ENCODE measurements at places on chromosomes 4 and X.

DNA sequence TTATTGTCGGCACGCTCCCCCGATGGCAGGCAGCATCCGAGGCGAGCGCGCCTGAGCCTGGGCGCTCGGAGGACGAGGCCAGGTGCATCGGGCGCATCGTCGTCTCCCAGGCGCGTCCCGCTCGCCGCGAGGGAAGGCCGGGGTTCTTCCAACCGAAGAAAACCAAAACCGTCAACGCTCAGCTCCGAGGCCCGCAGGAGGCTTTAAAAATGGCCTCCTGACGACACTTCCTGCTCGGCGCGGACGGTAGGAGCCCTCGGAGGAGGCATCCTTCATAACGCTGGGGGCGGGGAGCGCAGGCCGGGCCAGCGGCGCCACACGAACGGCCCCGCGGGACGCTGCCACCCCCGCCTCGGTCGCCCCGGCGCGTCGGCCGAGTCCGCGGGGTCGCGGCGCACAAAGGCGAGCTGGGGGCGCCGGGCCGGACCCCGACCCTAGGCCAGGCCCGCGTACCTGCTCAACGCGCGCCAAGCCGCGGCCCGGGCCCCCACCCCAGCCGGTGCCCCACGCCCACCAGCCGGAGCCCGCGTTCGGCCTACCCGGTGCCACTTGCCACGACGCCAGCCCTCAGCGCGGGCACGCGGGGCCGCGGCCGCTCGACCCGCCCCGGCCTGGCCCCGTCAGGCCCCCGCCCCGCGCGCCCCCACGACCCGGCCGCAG, 501 bp downstream of the ZNF518B start:
- peak; percentile 29 for DNase-seq

DNA sequence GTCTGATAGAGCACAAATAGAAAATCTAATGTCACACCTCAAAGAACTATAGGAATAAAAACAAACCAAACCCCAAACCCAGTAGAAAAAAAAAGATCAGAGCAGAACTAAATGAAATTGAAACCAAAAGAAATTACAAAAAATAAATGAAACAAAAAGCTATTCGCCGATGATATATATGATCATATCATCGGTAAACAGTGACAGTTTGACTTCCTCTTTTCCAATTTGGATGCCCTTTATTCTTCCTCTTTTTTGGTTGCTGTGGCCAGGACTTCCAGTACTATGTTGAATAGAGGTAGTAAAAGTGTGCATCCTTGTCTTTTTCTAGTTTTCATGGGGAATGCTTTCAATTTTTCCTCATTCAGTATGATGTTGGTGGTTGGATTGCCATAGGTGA, 215.3 kb upstream of the AR start:
- peak; percentile 1 for DNase-seq

GRCh38 chr4:174099712-174100111, 183.8 kb downstream of the FBXO8 start:
- DNase-seq, result no peak

- DNase-seq, result no peak
Measured at GRCh38 chr4:40613456-40613855, 16.2 kb downstream of the RBM47 start.

DNA sequence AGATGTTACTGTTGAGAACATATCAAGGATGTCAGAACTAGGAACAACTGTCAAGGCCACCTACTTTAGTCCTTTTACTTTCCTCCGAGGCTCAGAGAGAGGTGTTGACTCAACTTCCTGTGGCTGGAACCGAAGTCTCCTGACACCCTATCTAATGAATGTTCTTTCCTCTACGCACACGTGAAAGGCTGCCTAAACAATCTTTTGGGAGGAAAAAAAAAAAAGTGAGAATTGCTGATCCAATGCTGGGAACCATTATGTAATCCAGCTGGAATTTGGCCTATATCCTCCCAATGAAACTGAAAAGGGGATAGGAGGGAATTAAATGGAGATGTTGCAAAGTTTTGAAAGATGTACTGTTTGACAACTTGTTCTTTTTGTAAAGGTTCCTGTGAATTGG, 8.3 kb upstream of the MAP7D3 start:
- no peak for DNase-seq

DNA sequence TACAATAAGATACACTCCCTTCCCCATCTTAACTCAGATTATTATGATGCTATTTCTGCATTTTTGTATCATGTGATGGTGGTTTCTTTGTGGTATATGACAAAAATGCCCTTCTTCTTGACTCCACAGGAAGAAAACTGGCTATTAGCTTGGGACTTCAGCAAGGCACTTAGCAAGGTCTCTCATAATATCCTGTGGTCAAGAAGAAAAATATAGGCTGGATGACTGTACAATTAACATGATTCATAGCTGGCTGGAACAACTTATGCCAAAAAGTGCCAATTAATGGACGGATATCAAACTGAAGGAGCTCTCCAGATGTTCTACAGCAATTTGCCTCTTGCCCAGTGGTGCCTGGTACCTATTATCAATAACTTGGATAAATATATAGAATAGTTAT, 2.3 kb upstream of the MID1IP1 start:
- peak; percentile 10 for DNase-seq

- DNase-seq, result no peak
Measured at GRCh38 chr4:91470671-91471070, 833.1 kb upstream of the GRID2 start.

- DNase-seq, result no peak
Measured at GRCh38 chr4:134668237-134668636, 466.6 kb upstream of the PABPC4L start.

DNA sequence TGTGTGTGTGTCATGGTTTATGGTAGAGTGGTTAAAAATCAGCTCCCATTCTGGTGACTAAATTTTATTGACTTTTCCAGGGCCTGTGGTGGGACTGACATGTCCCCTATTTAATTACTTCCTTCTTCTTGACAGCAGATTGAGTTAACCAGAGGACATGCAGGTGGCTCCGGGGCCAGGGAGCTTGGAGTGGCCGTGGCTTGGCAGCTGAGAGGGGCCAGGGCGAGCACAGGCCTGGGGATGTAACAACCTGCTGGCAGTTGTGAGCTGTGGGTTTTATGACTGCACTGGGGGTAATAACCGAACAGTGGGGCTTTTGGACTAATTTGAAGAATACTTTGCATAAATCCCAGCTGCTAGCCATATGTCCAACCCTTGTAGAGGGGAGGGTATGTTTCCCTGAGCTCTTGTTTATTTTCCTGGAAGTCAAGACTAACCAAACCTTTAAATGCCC, 186.0 kb downstream of the MID1IP1 start:
- DNase-seq, result no peak

DNA sequence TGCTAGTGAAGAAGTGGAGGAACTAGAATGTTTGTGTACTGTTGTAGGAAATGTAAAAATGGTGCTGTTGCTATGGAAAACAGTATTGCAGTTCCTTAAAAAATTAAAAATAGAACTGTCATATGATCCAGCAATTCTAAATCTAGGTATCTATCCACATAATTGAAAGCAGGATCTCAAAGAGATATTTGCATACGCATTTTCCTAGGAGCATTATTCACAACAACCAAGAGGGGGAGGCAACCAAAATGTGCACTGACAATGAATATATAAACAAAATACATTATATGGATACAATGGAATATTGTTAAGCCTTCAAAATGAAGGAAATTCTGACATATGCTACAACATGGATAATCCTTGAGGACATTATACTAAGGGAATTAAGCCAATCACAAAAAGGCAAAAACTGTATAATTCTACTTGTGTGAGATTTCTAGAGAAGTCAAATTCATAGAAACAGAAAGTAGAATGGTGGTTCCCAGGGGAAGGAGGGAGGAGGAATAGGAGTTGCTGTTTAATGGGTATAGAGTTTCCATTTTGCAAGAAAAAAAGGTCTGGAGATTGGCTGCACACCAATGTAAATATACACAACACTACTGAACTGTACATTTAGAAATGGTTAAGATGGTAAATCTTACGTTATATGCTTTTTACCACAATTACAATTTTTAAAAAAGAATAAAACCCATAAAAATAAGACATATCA, 35.6 kb upstream of the KCNE5 start:
- DNase-seq, result peak; percentile 10

Measured in inflammatory macrophage (primary cell).